ENCODE measurements at places on chromosomes 6 and 20. TPM values are rescaled to one million over a fixed set of nuclear protein-coding genes. Genes with fewer than 3 reads are reported as not detected.

- DNase-seq: no peak
These were observed 3.3 kb upstream of the TMEM14A start for GRCh38 chr6:52667572-52667971.

DNA sequence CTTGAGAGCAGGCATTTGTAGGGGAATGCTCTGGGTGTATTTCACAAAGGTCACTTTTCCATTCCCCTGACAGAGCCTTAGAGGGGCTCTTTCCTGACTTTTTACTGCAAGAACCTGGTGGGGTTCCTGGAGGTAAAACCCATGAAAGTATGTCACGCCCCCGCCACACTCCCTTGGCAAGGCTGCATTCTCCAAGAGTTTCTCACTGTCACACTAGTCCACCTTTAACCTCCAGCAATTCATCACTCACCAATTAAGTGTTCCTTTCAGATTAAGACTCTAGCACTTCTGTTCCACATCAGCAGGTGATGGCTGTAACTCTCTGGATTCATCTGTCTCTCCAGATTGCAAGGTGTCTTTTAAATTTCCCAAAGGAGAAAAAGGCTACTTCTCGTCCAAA lies 32.7 kb upstream of the NKX2-4 start:
- DNase-seq: no peak

- no peak for DNase-seq
These were observed 52.6 kb upstream of the PTPRK start for GRCh38 chr6:128573036-128573435.

- DNase-seq: no peak
These were observed 124.8 kb downstream of the PRKN start for GRCh38 chr6:162602759-162603158.

TGM2 gene
- 62.2 TPM for total RNA-seq

Data from mucosa of descending colon (tissue), 3 donors.